ENCODE measurements at places on chromosomes 6 and 20. TPM values are rescaled to one million over a fixed set of nuclear protein-coding genes. Genes with fewer than 3 reads are reported as not detected.

The SLC35D3 gene
- polyA plus RNA-seq: not detected

GRCh38 chr20:49540232-49540620, 27.7 kb downstream of the PTGIS start:
- no peak for DNase-seq

- DNase-seq: no peak
These were observed 187.8 kb downstream of the SYNDIG1 start for GRCh38 chr20:24657196-24657595.

DNA sequence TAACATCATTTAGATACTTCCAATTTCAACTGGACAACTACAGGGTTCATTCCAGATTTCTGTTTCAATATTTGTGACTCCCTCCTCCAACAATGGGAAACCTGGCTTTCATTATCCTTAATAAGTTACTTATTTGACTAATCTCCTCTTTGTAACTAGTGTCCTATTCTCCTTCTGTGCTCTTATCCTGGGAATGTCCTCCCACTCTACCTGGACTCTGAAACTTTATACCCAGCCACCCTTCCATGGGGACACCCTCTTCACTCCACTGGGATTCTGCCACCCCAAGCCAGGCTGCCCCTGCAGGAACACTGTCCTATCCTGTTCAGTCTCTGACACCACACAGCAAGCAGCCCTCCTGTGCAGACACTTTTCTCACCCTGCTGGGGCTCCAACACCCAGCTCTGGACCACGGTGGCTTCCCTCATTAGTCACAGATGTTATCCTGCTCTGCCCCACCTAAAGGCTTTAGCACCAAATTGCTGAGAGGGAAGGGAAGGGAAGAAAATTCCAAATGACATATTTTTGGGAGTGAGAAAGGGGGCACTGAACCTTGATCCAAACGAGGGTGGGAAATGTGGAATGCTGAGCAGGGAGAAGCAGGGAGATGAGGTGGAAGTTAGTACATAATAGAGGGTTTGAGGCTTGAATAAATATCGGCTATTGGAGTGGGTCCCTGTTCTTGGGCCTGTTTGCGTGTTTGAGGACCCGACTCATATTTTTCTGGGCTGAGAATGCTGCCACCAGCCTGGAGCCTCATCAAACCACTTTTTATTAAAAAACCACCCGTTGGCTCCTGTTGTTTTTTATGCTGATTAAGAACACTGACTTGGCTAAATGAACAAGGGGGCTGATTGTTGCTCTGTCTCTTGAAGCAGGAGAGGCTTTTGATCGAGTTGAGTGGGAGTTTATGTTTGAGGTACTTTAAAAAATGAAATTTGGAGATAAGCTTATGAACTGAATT, 54.0 kb upstream of the AKIRIN2 start:
- DNase-seq: no peak

- DNase-seq: no peak
These were observed 31.2 kb downstream of the TREML1 start for GRCh38 chr6:41122918-41123317.

GRCh38 chr6:104108634-104109033, 751.1 kb downstream of the HACE1 start:
- DNase-seq: no peak

The C6orf163 gene
- polyA plus RNA-seq: 0.54 TPM

All from foreskin keratinocyte (primary cell).